Stimulated activated CD8-positive, alpha-beta memory T cell treated with anti-CD3 and anti-CD28 coated beads, Interleukin-15, amount 100 ng/mL, for 24 hours (primary cell): ENCODE measurements at places on chromosomes 11 and 22.

DNA sequence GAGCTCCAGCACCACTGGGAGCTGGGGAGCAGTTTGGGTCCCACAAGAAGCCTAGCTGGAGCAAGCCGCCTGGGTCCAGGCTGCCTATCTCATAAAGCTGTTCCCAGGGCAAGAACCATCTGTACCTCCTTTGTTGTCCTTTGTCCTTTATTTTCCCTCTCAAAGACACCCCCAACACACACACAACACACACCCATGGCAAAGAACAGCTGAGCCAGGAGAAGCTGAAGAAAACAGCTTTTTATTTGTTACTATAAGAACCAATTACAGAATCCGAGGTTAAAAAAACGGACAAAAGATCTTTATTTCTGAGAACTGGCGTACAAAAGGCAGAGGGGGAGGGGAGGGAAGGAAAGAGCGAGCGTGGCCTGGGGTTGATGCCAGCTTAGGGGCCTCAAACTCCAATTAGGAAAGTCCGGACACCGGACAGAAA lies 1.7 kb upstream of the TUT1 start:
- no peak for DNase-seq

DNA sequence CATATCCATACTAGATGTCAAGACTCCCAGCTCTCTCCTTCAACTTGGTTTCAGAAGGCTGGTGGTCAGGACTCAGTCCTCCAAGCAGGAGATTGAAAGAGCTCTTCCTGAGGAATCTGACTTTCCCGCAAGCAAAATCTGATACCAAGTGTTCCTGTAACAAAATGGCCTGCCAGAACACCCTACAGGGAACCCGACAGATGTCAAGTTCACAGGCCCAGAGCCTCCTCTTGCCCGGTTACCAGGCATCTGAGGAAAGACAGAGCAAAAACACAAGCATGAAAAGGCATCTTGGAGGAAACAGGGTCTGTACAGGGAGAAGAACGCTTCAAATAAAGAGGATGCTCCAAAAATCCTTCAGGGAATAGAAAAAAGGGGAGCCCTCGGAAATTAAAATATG lies 8.7 kb upstream of the KCNJ5 start:
- no peak for DNase-seq

DNA sequence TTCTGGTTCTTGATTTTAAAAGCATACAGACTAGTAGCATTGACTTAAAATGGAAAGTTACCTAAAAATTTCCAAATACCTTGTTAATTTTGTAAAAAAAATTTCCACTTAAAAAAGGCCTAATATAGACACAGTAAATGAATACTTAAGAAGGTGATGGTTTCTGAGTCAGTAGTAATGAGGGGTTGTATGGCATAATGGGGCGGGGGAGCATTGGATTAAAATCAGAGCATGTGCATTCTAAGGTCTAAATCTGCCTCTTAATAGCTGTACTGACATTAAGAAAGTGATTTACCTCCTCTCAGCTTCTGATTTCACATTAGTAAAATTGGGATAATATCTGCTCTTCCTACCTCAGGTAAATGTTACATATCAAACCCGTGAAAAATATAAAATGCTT lies 446.5 kb downstream of the AASDHPPT start:
- DNase-seq: no peak

DNA sequence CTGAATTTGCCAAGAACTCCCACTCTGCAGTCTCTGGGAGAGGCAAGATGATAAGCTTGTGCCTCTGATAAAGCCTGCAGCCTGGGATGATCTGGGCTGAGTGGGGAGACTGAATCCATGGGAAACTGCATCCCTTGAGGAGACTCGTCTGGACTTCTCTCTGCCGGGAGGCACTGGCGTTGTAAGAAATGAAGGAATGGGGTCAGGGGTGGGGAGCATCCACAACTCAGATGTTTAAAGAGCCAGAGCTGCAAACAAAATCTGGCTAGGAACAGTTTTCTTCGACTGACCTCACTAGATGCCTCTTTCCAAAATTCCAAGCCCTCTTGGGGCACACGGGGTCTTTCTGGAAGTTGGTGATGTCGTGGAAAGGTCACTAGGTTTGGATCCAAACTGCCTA lies 64.4 kb downstream of the SPON1 start:
- DNase-seq: no peak

- no peak for DNase-seq
Observed at GRCh38 chr11:94623120-94623735, 56.1 kb downstream of the PIWIL4 start.

DNA sequence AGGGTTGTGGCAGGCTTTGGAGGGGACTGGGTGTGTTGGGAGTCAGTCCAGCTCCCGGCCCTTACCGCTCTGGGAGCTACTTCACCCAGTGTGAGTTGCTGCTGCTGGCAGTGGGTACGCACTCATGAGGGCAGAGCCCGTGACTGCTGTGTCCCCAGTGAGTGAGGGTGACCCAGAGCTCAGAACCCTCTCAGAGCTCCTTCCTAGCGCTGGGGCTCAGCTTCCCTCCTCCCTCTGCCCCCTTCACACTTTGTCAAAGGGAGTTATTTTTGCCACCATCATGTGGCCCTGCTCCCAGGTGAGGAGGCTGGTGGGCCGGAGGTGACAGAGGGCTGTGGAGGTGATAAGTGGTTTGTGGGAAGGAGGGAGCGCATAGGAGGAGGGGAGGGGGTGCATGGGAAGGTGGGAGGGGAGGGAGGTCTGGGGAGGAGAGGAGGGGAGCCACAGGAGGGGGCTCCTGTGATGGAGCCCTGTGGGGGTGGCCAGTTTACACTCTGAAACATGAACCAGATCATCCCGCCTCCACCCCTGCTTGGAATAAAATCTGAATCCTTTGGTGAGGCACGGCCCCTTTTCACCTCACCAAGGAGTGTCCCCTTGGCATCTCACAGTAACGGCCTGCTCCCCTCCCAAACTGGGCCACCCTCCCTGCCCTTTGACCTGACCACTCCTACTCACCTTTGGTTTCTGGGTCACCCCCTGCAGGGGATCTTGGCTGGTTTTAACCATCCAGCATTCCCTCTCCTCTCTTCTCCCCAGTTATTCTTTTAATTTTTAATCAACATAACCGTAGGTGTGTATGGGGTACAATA lies 9.9 kb downstream of the NDUFV1 start:
- no peak for DNase-seq

GRCh38 chr11:36467012-36467411 lies 43.1 kb downstream of the TRAF6 start:
- DNase-seq: no peak

DNA sequence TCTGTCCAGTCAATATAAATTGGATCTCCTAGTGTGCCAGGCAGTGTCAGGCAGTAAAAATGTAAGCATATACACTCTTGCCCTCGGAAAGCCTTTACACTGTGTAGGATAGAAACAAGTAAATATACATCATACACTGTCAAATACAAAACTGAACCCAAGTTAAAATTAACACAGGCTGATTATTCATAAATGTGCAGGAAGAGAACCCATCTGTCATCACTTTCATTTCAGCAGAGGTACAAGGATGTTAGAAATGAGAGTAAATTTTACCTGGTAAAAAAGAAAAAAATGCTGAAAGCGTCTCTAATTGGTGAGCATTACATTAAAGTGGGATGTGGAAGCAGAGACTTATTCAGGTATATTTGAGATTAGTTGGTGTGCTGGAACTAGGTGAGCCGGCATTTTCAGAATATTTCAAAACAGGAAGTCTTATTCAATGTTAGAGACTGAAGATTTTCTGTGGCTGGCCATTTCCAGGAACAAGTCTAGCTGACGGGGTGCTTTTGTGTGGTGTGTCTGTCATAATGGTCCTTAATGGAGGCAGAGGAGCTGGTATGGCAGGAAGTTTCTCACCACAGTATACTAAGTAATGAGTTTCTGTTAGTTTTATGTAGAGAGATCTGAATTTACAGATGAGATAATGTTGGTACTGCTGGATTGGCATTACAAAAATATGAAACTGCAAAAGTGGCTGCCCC lies 192.6 kb downstream of the CASP12 start:
- DNase-seq: peak; percentile 21

DNA sequence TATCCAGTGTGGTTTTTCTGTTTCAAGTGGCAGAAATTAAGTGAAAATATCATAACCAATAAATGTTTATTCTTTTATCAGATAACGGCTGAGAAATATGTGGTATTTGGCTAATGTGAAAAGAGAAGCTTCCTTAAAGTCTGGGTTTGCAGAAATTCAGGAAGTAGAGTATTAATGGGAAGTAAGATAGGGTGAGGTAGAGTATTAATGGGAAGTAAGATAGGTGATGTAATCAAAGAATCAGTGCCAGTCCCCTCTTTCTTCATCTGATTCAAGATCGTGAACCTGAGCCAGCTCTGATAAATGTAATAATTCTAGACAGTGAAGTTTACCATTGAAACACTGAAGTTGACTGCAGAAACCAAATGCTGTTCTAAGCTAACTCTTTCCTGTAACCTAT lies 30.9 kb downstream of the TRPC6 start:
- no peak for DNase-seq

GRCh38 chr22:23065495-23066122 lies 4.7 kb upstream of the GNAZ start:
- DNase-seq: no peak

DNA sequence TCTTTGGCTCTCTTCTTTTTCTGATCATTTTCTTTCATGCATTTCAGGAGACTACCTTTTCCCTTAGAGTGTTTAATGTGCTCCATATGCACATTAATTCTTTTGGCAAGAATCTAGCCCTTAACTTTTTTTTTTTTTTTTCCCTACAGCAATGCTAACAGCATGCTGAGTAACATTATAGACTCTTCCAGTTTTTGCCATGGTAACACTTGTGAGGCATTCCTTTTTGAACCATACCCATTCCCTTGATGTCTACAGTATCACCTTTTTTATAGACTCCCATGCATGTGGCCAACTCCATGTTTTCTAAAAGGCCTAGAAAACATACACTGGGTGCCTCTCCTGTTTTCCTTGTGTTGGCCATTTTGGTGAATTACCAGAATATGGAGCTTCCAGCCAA lies 2.9 kb upstream of the MRPL17 start:
- no peak for DNase-seq

DNA sequence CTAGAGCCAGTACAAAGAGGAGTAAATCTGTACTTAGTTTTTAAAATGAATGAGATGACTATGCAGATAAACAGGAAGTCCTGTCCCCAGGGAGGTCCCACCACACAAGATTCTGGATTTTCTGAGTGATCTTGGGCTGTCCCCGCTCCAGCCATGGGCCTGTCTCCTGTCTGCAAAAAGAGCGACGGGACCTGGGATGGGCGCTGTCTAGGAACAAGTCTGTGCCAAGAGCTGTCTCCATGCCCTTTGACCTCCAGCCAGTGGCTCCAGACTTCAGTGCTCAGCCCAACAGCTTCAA lies 6.0 kb downstream of the CSNK1E start:
- DNase-seq: no peak

- no peak for DNase-seq
Observed at GRCh38 chr11:118886681-118887111, 3.0 kb downstream of the CXCR5 start.

DNA sequence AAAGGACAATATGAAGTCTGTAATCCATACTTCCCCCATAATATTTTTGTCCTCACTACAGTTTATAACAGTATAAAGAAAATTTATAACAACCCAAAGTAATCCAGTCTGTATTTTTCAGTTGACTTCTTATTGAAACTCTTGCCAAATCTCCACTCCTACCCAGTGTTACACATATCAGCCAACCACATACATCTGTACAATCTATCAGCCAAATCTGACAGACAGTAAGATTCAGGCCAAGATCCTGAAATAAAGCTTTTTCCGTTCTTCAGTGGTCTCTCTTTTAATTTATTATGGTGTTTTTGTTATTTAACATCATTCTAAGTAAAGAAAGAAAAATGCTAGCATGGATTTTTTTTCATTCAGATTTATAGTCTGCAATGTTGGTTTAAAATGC lies 2370.9 kb upstream of the RAG2 start:
- no peak for DNase-seq

DNA sequence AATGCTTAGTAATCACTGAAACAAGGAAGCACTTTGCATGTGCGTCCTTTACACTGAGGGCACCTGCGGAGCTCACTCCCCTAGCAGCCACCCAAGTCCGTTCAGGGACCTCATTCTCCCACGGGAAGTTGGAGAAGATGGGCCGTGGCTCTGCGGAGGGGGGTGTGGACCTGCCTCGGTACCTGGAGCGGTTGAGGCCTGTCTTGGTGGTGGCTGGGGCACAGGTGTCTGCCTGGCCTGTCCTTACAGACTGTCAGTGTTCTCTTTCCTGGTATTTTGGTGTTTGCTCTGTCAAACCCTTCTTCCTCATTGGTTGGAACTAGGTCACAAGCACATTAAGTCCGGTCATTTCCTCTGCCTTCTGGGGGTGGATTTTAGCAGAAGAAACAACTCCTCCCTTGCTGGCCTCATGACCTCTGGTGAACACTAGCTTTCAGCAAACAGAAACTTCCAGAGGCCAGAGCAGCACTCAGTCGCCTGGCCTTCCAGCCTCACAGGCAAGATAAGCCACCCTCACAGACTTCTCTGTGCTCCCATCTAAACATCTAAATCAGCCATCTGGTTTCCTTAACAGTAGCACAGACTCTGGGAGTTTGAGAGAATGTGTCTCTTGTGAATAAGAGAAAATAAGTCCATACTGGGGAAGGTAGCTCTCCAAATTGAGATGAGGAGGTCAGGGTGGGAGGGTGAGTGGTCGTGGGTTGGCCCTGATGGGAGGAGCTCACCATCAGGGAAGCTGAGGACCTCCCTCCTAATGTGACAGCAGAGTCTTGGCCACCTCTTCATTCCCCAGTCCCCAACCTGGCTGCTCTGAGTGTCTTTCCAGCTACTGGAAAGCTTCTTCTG lies 8.6 kb downstream of the SNAP29 start:
- no peak for DNase-seq

DNA sequence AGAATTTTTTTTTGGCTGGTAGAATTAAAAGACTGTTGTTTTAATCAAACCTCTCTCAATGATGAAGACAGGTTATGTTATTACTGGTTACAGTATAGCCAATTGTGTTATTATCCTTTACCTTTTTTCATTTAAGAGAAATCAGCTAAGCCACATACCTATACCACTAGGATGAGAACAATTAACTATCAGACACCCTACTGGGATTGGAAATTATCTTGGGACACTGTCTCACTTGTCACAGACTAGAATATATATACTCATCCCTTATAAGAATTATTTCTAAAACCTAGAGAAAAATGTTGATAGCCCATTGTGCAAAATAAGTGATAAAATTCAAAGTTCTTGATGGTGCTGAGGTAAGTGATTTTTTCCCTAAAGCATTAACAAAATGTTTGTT lies at the start of gene OR5AS1:
Gene OR5AS1 (plus strand): TSS at position 301 of the 400 bp plus-strand sequence. CDS start 2,765 bp downstream, outside the sequence.
- no peak for DNase-seq

- no peak for DNase-seq
Observed at GRCh38 chr11:16002942-16003341, 353.4 kb downstream of the SOX6 start.

GRCh38 chr11:95132956-95133355 lies 43.3 kb downstream of the ENDOD1 start:
- DNase-seq: no peak
